ENCODE measurements at places on chromosomes 11 and 22.

- DNase-seq: no peak
Observed at GRCh38 chr11:67062526-67063373, 6.1 kb downstream of the RHOD start.

GRCh38 chr11:494761-495536, 12.1 kb downstream of the RNH1 start:
- no peak for DNase-seq

DNA sequence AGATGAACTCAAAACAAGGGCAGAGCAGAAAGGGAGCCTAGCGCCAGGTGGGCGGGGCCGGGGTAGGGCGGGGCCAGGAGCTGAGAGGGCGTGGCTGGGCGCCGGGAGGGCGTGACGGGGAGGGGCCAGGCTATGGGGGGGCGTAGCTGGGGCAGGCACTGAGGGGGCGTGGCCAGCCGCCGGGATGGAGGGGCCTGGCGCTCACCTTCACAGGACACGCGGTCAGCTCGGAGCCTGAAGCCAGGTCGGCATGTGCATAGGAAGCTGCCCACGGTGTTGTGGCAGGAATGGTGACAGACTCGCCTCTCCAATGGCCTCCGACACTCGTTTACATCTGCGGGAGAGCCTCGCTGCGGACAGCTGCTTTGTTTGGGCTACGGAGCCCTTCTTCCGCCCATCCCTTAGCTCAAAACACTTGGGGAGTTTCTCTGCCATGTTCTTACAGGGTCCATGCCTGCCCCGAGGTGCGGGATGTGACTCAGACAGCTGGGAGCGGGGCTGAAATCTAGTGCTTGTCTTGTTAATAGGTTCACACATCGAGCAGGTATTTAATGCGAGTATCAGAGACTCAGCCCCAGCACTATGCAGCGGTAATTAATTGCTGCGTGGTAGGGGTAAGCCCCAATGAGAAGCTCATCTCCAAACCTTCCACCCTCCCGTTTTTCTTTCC, 13.4 kb downstream of the VWCE start:
- no peak for DNase-seq

DNA sequence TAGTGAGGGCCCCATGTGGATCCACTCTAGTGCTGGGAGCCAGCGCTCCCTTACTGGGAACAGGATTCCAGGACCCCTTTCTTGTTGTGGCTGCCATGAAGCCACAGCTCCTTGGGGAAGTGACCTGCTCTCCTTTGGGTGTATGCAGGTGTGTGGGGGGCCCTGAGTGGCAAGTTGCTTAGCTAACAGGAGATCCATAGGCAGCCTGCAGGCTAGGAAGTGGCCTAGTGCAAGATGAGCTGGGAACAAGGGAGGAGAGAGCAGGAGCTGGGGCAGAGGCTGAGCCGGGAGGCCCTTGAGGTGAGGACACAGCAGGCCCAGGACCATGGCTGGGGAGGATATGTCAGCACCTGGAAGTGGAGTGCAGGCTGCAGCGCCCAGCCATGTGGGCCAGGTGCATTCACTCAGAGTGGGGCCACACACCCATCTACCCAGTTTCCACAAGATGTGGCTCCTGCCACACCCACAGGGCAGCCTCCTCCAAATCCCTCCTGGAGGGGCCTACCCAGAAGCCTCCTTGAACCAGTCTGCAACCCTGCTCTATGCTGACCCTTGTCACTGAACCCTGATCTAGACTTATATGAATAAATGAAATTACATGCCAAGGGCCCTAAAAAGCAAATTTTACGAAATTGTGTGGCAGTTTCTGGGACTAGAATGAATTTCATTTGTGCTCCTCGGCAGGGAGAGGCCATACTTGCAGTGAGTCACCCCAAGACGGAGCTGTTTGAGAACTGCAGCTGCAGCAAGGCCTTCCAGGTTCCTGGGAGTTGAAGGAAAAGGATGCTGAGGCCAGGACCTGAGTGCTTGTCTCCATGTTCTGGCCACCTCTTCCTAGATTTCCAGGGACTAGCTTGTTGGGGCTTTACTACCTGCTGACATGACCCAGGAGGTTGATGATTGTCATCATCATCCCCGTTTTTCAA, 3.2 kb downstream of the THAP7 start:
- DNase-seq: no peak

DNA sequence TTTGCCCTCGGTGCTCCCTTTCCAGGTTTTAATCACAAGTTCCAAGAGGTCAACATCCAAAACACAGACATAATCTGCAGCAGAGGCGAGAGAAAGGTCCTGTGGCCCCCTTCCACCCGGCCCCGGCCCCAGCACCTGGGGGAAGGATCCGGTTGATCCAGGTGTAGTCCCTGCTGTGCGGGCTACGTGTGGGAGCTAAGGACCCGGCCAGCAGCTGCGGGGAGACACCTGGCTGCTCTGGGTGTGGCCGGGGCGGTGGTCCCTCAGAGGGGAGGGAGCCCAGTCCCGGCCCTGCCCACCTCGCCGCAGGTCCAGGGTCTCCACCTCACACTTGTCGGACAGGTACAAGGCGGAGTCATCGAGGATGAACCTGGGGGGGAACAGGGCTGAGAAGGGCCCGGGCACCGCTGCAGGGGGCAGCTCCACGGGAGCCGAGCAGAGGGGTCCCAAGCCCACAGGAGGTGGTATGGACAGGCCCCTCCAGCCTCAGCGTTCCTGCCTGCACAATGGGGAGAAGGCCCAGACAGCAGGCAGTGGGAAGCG, 13.6 kb downstream of the ATG2A start:
- DNase-seq: no peak

DNA sequence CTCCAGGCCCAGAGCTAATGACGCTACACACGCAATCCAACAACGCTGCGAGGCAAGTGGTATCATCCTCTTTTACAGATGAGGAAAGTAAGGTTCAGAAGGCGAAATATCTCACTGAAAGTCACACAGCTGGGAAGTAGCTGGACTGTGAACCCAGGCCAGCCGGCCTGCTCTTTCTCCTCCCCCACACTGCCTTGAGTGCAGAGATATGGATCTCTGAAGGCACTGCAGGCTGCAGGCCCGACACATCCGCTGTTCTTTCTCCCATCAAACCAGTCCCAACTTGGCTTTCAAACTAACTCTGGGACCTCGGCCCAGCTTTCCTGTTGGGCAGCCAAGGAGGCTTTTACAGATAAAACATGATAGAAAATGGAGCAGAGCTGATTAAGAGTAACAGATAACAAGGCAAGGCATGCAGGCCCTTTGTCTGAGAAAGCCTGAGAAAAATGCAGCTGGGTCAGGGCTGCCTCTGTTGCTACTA, 64.0 kb upstream of the PTPRJ start:
- no peak for DNase-seq

DNA sequence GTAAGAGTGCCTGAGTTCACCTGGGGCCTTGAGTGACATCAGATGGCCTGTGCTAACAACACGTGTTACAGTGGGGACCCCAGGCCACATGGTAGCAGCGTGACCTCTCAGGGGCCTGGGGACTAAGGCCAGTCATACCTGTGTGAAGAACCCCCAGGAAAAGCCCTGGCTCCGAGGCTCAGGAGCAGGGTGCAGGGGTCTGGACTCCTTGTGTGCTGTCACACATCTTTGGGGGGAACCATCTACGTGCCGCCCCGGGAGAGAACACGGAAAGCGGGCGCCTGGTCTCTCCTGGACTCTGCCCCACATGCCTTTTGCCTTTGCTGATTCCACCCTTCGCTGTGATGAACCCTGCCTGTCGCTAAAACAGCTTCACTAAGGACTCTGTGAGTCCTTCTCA, 48.7 kb downstream of the SHANK2 start:
- DNase-seq: no peak

- DNase-seq: no peak
Observed at GRCh38 chr22:39871008-39871798, 22.4 kb downstream of the ENTHD1 start.

DNA sequence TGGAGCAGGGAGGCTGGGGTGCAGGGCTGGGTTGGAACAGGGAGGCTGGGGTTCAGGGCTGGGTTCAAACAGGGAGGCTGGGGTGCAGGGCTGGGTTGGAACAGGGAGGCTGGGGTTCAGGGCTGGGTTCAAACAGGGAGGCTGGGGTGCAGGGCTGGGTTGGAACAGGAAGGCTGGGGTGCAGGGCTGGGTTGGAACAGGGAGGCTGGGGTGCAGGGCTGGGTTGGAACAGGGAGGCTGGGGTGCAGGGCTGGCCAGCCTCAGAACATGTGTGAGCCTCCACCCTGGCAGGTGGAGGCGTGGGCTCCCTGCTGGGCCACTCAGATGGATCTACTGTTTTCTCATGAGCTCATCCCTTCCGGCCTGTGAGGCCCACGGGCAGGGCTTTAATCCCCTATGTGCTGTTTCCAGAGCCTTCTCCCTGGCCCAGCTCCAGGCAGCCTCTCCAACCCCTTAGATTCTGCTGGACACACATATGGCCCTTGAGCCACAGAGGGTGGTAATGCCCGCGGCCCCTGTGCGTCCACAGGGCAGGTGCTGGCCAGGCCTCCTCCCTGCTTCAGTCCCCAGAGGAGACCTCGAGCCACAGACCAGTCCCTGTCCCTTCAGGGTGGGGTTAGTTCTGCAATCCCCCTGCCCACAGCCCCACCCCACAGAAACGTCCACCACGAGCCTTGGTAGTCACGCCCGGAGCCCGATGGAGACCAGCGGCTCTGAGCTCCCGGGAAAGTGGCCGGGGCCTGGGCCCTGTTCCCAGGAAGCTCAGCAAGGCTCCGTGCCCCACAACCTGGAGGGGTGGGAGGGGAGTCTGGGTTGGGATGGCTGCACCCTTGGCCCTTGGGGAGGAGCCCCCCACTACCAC, 197.9 kb downstream of the BRD1 start:
- no peak for DNase-seq

GRCh38 chr11:12723421-12724300, 49.4 kb downstream of the TEAD1 start:
- DNase-seq: no peak

- no peak for DNase-seq
Observed at GRCh38 chr22:41479671-41480396, 10.9 kb downstream of the ACO2 start.

DNA sequence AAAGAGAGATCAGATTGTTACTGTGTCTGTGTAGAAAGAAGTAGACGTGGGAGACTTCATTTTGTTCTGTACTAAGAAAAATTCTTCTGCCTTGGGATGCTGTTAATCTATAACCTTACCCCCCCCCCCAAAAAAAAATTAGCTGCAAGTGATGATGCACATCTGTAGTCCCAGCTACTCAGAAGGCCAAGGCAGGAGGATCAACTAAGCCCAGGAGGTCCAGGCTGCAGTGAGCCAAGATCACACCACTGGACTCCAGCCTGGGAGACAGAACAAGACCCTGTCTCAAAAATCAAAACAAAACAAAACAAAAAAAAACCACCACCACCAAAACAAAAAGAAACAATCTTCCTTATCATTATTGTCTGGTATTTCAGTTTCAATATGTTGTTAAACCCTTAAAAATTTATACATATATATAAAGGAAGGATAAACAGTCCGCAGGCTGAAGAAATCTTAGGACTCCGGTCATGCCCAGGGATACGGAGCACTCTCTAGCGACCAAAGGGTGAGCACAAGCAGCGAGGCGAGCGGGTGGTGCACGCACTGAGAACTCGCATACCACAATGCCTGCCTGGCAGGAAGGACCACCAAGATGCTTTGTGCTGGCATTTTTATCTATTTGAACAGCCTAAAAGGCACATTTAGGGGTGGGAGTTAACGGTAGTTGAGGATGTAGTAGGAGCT, 6.4 kb downstream of the POLDIP3 start:
- no peak for DNase-seq
